Airway epithelial cell (primary cell): ENCODE measurements at places on chromosomes 4 and X. TPM values are rescaled to one million over a fixed set of nuclear protein-coding genes. Genes with fewer than 3 reads are reported as not detected.

Gene RRH
- total RNA-seq, result not detected in 2 replicates

Gene MAGEB1
- not detected in 2 replicates for total RNA-seq

Gene GPC3
- total RNA-seq, result 6.9 and 8.7 TPM in 2 replicates

Gene NAP1L5
- total RNA-seq, result 2.5 and 2.7 TPM in 2 replicates

Gene RAB33A
- total RNA-seq, result 0.21 TPM in 1 of 2 replicates, not detected in the other

Gene NOX1
- not detected in 2 replicates for total RNA-seq

Gene MAGED4B
- 0.63 and 4.7 TPM in 2 replicates for total RNA-seq

Gene RTL3
- total RNA-seq, result not detected in 2 replicates

Gene APBB2
- 17.0 and 19.2 TPM in 2 replicates for total RNA-seq

Gene ATOH1
- not detected in 2 replicates for total RNA-seq

Gene HSFX2
- not detected in 2 replicates for total RNA-seq

Gene CSN1S1
- total RNA-seq, result not detected in 2 replicates

Gene PPARGC1A
- 0.42 and 1.1 TPM in 2 replicates for total RNA-seq

Gene TSC22D3
- total RNA-seq, result 61.2 and 67.6 TPM in 2 replicates

Gene TKTL1
- not detected in 2 replicates for total RNA-seq

Gene CPEB2
- total RNA-seq, result 5.7 and 7.1 TPM in 2 replicates

Gene RWDD4
- 31.0 and 34.1 TPM in 2 replicates for total RNA-seq

Gene BMP3
- 0.05 TPM in 1 of 2 replicates, not detected in the other for total RNA-seq

Gene FGF2
- 1.3 and 1.8 TPM in 2 replicates for total RNA-seq

Gene GIMD1
- not detected in 2 replicates for total RNA-seq

Gene SMIM10
- total RNA-seq, result 0.14 and 0.33 TPM in 2 replicates

Gene PNMA6A
- 0.35 TPM in 1 of 2 replicates, not detected in the other for total RNA-seq

Gene TCEANC
- 1.3 and 1.5 TPM in 2 replicates for total RNA-seq

Gene ANKRD37
- total RNA-seq, result 7.1 and 9.9 TPM in 2 replicates

Gene TIMM17B
- 74.8 and 113 TPM in 2 replicates for total RNA-seq

Gene CXCL3
- 2.2 and 5.0 TPM in 2 replicates for total RNA-seq

Gene ENOX2
- total RNA-seq, result 10.3 and 11.6 TPM in 2 replicates

Gene TCEAL7
- 3.6 TPM in 1 of 2 replicates, not detected in the other for total RNA-seq

Gene JADE3
- 4.0 and 6.1 TPM in 2 replicates for total RNA-seq
